Lower lobe of right lung (tissue), 2 donors: ENCODE measurements at places on chromosomes 13 and 19.

GRCh38 chr13:86324191-86324590 lies 525.0 kb upstream of the SLITRK6 start:
- no peak for DNase-seq
- H3K36me3 ChIP-seq = no peaks in the 10 kb centered on the region
- H3K4me3 ChIP-seq = no peak overlapping the region
- no peaks in the 10 kb centered on the region for H3K4me1 ChIP-seq

DNA sequence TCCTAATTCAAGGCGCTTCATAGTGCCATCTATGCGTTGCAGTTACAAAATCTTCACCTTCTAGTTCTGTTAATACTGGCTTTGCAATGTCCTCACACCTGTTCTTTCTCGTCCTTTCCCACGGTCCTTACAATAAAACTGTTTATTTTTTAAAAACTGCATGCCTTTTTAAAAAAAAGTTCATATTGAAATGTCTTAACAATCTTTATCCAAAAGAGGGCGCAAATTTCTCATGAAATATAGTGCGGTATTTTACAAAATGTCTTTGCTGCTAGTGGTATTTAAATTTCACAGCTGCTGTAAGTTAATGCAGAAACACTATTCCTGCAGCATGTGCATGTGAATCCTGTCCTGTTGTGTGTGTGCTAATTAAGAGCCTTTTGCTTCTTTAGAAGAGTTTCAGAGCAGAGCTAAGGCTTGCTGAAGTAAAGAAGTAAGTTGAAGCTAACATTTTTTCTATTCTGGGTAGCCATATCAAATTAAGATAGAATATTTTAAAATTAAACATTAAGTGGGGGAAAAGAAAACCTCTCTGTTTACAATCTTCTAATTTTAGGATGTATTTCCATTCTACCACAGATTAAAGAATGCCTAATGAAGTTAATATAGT lies 15.8 kb upstream of the CLDN10 start:
- no peaks in the 10 kb centered on the region for H3K36me3 ChIP-seq
- no peaks in the 10 kb centered on the region for H3K27me3 ChIP-seq
- no peaks in the 10 kb centered on the region for H3K4me1 ChIP-seq
- H3K27ac ChIP-seq = no peak overlapping the region
- no peak for DNase-seq

DNA sequence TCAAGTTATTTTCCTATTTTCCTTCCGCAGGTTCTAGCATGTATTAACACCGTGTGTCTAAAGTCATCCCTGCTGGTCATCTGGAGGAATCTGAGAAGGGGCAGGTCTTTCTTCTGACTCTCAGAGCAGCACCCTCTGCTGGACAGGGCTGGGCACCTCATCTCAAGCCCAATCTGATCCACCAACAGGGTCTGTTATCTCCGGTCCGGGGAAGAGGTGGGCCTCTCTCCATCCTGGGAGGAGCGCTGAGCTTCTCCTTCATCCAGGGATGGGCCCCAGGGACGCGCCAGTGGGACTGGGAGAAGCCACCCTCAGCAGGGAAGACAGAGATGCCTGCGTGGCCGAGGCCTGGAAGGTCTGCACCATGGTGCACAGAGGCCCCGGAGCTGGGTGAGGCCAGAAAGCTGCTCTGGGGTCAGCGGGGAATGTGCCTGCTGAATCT lies 26.0 kb upstream of the ZNF331 start:
- DNase-seq = peak; percentile 72
- H3K27ac ChIP-seq = no peak overlapping the region
- no peak overlapping the region for H3K4me3 ChIP-seq
- H3K4me1 ChIP-seq = no peaks in the 10 kb centered on the region
- no peaks in the 10 kb centered on the region for H3K27me3 ChIP-seq

- H3K4me1 ChIP-seq = no peaks in the 10 kb centered on the region
- H3K27me3 ChIP-seq = no peaks in the 10 kb centered on the region
- H3K27ac ChIP-seq = no peak overlapping the region
- DNase-seq = no peak
Measured at GRCh38 chr13:43963726-43964125, 84.0 kb downstream of the LACC1 start.

- no peaks in the 10 kb centered on the region for H3K27me3 ChIP-seq
- H3K4me3 ChIP-seq = no peak overlapping the region
- H3K4me1 ChIP-seq = no peaks in the 10 kb centered on the region
- H3K36me3 ChIP-seq = no peaks in the 10 kb centered on the region
- no peak for DNase-seq
- no peak overlapping the region for H3K27ac ChIP-seq
Measured at GRCh38 chr13:38384171-38384570, 34.5 kb downstream of the UFM1 start.

DNA sequence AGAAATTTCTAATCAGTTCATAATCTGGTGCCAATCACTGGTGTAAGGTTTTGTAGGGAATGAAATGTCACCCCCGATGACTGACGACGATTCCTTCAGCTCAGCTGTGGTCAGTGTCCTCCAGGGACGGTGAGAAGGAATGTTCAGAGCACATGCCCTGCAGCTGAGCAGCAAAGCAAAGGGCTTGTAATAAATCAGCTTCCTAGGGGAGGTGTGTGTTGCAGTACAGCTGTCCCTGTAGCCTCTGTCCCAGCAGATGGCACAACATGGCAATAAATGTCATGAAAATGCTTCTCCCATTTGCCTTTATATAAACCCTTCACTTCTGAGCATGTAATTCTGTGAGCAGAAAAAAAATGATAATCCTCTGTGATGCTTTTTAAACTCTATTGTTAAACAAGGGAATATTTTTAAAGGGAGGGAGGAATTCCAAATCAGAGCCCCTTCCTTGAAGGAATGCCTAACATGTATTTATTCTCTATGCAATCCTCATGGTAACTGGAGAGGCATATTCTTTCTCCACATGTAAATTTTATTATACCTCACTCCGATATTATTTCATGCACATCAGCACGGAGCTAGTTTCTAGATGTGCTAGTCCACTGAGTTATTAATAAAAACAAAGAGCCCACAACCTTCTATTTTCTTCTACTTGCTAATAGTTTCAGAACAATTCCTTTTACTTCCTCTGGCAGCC lies 102.5 kb downstream of the FAM216B start:
- H3K4me3 ChIP-seq = no peak overlapping the region
- DNase-seq = no peak
- no peaks in the 10 kb centered on the region for H3K27me3 ChIP-seq
- H3K27ac ChIP-seq = no peak overlapping the region

DNA sequence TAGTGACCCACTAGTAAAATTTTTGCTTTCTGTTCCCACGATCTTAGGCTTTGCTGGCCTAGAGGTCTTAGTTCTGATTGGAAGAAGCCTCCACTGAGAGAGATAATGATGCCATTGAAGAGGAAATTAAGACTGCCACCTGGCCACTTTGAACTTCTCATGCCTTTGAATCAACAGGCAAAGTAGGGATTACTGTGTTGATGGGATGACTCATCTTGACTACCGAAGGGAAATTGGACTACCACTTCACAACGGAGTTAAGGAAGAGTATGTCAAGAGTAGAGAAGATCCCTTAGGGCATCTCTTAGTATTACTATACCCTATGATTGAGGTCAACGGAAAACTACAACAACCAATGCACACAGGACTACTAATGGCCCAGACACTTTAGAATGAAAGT lies 12.7 kb upstream of the FREM2 start:
- H3K27me3 ChIP-seq = no peaks in the 10 kb centered on the region
- H3K36me3 ChIP-seq = no peaks in the 10 kb centered on the region
- no peaks in the 10 kb centered on the region for H3K4me1 ChIP-seq

- H3K4me3 ChIP-seq = no peak overlapping the region
- DNase-seq = no peak
- H3K36me3 ChIP-seq = no peaks in the 10 kb centered on the region
- H3K4me1 ChIP-seq = peaks cover 10% of the 10 kb centered on the region
- H3K27me3 ChIP-seq = peaks cover 46% of the 10 kb centered on the region
Measured at GRCh38 chr19:35534803-35535480, 1.7 kb downstream of the GAPDHS start.

DNA sequence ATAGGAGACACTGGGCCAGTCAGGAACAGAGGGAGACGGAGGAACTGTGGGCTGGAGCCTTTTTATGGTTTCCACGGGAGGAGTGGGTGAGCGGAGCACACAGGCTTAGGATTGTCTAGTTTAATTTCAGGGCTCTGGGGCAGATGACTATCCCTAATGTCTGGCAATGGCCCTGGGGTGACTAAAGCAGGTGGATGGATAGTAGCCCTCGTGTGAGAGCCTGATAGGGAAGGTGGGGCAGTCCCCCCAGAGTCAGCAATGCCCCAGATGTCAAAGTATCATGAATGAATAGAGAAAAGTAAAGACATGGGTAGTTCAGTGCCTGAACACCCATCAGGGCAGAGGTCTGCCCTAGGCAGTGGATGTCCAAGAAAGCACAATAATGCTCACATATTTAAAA lies 94.2 kb downstream of the ZDHHC20 start:
- no peaks in the 10 kb centered on the region for H3K27me3 ChIP-seq
- no peaks in the 10 kb centered on the region for H3K36me3 ChIP-seq
- no peak overlapping the region for H3K4me3 ChIP-seq
- no peak for DNase-seq

DNA sequence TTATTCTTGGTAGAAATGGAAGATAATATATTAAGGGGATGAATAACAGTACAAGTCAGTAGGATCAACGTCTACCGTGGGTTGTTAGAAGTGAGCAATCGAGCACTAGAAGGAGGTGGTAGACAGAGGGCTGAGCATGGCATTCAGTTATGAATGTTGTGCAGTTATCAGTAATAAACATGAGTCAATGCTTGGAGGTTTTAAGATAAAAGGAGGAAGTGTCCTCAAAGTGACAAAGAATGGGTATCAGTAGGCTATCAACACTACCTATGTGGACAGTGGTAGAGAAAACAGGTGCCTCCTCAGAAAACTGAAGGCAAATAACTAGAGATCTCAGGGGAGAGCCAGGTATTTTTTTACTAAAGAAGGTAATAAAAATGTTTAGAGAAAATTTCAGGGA lies 1607.0 kb downstream of the PCDH9 start:
- H3K4me3 ChIP-seq = no peak overlapping the region
- DNase-seq = no peak
- no peaks in the 10 kb centered on the region for H3K36me3 ChIP-seq
- no peak overlapping the region for H3K27ac ChIP-seq
- H3K27me3 ChIP-seq = no peaks in the 10 kb centered on the region

DNA sequence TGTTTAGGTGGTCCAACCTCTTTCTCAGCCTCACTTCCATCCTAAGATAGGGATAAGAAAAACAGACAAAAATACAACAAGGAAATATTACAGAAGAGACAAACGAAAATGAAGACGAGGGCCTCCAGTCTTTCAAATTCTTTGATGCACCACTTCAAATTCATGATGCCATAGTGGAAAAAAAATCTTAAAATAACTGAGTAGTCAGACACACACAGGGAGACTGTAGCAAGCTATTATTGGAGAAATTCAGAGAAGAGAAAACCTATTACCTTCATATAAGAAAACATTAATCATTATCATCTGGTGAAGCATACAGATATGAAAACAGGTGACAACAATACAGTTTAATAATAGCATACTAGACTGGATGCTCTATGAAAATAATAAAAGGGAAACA lies 548.2 kb downstream of the KCTD12 start:
- H3K27me3 ChIP-seq = no peaks in the 10 kb centered on the region
- H3K4me1 ChIP-seq = no peaks in the 10 kb centered on the region
- H3K4me3 ChIP-seq = no peak overlapping the region
- H3K27ac ChIP-seq = no peak overlapping the region
- no peak for DNase-seq
- no peaks in the 10 kb centered on the region for H3K36me3 ChIP-seq

- H3K4me3 ChIP-seq = no peak overlapping the region
- H3K36me3 ChIP-seq = no peaks in the 10 kb centered on the region
Measured at GRCh38 chr13:104975272-104975671, 1560.2 kb downstream of the EFNB2 start.

GRCh38 chr13:57823704-57824103 lies 192.2 kb downstream of the PCDH17 start:
- H3K27ac ChIP-seq = no peak overlapping the region
- no peaks in the 10 kb centered on the region for H3K27me3 ChIP-seq

DNA sequence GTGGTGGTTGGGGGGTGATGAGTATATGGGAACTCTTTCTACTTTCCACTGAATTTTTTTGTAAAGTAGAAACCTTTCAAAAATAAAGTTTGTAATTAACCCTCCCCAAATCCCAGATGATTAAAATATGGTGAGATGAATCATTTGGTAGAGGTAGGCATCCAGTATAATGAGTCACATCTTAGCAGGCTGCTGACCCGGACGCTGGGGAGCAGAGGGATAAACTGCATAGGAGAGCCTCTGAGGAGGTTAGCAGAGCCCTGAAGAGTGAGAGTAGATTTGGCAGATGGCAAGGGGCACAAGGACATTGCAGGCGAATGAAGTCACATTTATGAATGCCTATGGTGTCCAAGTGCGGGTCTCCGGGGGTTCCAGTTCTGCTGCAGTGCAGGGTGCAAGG lies 293.8 kb downstream of the FGF9 start:
- no peaks in the 10 kb centered on the region for H3K27me3 ChIP-seq
- no peak for DNase-seq
- no peak overlapping the region for H3K27ac ChIP-seq
- no peaks in the 10 kb centered on the region for H3K4me1 ChIP-seq

- H3K4me3 ChIP-seq = no peak overlapping the region
- no peaks in the 10 kb centered on the region for H3K36me3 ChIP-seq
- H3K27ac ChIP-seq = no peak overlapping the region
- H3K27me3 ChIP-seq = no peaks in the 10 kb centered on the region
Measured at GRCh38 chr13:100946588-100946987, 272.0 kb upstream of the TMTC4 start.

DNA sequence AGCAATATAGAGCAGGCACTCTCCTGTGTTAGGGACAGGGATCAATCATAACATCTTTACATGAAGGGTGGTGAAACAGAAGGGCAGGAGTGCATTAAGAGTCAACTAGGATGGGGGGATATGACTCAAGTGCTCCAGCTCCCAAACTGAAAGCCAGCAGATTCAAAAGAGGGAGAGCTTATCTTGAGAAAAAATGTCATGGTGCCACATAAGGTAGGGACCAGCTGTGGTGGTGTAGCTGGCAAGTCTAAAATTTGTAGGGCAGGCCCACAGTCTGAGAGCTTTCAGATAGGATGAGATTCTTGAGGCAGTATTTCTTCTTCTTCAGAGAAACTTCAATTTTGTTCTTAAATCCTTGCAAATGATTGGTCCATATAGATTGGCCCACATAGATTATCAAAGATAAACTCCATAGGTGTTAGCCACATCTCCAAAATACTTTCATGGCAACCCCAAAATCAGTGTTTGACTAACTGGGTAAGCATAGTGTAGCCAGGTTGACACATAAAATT lies 19.1 kb downstream of the DNAJC15 start:
- no peaks in the 10 kb centered on the region for H3K27me3 ChIP-seq
- H3K27ac ChIP-seq = no peak overlapping the region
- H3K36me3 ChIP-seq = no peaks in the 10 kb centered on the region
- DNase-seq = no peak
- H3K4me3 ChIP-seq = no peak overlapping the region

- no peak overlapping the region for H3K4me3 ChIP-seq
- H3K36me3 ChIP-seq = peaks cover 76% of the 10 kb centered on the region
- no peak for DNase-seq
- H3K27me3 ChIP-seq = no peaks in the 10 kb centered on the region
Measured at GRCh38 chr13:100659578-100659977, 15.0 kb downstream of the TMTC4 start.
